ENCODE measurements at places on chromosomes 11 and 22.

GRCh38 chr11:125344846-125345420 lies 151.1 kb downstream of the FEZ1 start:
- no peak for DNase-seq

DNA sequence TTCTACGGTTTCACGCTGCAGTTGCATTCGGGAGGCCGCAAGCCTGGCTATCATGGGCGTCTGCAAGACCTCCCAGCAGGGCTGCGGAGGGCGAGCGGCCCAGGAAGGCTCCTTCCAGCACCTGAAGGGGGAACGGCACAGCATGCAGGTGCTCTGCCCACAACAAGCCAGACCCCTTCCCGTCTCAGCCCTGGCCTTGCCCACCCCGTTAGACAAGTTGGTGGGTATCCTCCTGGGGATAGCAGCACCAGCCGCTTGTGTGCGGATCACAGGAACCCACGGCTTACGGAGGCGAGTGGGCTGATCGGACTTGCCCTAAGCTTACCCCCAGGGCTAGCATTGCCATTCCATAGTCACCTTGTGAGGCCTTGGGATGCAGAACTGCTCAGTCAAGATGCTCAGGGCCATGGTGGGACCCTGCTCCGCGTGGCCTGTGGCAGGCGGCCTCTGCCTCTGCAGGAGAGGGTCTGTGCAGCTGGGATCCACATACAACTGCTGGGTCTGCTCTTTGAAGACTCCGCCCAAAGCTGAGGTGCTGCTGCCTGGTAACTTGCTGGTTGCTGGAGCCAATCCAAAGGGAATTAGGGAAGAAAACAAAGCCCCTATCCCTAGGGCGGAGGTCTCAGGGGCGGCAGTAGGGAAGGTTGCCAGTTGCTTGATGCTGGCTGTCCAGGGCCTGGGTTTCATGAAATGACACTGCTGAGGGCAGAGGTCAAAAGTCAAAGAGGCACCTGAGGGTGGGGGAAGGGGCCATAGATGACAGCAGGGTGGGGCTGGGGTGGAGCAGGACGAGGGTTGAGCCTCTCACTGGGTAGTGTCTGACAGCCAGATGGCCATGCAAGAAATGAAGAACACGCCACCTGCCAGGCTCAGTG lies 1.4 kb upstream of the OSBPL5 start:
- DNase-seq: no peak

GRCh38 chr11:134835561-134835960 lies 423.5 kb upstream of the B3GAT1 start:
- no peak for DNase-seq

DNA sequence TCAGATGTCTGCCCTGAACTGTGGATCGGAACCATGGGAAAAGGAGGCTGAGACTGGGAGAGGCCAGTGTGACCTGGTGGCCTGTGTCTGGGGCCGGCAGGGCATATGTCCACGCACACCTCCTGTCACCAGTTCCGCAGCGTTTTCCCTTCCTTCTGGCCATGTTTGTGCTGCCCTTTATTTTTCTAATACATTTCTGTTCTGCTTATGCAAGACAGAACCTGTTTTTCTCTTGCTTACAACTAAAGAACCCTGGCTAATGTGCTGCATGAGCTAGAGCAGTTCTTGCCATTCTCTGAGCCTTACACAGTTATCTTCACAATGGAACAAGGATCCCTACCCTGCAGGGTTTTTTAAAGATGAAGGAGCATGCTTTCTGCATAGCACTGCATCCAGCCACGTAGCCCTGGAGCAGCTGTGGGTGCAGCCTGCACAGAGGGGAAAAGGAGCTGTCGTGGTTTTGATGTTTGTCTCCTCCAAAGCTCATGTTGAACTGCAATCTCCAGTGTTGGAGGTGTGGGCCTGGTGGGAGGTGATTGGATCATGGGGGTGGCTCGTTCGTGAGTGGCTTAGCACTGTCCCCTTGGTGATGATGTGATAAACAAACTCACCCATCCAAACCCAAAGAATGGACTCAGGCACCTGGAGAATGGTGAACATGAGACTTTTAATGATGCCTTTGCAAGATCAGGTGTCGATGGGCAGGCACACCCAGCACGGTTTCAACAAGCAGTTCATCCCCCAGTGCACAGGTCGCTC lies 84.8 kb upstream of the SHANK2 start:
- no peak for DNase-seq

DNA sequence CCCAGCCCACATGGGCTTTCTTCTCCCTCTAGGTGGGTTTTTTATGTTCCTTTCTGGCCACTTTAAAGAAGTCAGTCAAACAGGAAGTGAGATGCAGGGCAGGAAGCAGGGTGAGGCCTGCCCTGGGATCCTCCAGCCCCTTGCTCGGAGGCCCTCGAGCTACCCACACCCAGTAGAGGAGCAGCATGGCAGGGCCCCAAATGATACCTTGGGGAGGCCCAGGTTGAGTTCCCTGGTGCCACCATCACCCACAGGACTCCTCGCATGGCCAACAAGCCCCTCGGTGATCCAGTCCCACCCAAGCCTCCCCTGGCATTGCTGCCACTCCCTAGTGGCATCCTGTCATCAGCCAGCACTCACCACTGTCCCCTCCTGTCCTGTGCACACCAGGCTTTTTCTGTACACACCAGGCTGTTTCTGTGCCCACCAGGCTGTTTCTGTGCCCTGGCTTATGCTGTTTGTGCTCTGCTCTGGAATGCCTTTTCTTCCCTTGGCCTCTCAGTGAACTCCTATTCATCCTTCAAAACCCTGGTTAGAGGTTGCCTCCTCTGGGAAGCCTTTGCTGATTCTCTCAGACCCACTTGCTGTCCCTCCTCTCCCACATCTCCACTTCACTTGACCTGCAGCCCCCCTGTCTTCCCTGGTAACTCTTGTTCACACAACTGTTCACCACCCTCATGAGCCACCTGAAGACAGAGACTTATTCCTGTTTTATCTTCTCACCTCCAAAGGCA lies 3.1 kb upstream of the PTGDR2 start:
- no peak for DNase-seq
